SJSA1 (cell line): ENCODE measurements at places on chromosomes 11 and 22.

DNA sequence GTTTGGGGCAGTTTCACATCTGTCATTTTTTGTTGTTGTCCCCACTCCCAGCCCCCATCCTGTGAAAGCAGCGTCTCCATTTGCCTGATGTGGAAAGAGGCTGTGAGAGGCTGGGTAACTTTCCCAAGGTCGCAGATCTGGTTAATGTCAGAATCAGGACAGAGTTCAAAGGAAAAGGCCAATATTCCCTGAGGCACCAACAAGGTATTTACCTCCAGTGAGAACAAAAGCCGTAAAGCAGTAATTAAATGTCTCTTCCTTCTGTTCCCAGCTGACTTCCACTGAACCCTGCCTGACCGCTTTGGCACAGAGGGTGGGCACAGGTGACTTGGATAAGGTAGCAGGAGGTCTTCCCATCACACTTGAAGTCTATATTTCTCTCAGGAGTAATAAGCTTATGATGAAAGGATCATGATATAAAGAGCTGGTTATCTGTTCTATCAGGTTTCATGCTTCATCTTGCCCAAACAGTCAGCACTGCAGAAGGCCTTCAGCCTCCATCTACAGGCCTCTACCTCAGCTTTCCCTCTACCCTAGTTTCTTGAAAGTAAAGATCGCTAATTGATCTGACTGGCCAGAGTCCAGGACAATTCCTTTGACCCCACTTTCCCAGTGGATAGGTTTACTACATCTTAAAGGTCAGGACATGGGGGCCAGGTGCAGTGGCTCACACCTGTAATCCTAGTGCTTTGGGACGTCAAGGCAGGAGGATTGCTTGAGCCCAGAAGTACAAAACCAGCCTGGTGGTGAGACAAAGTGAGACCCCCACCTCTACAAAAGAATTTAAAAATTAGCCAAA is 9.4 kb downstream of the C11orf91 start:
- DNase-seq = no peak

- DNase-seq = no peak
Measured at GRCh38 chr11:106763501-106763900, 254.8 kb downstream of the GUCY1A2 start.

DNA sequence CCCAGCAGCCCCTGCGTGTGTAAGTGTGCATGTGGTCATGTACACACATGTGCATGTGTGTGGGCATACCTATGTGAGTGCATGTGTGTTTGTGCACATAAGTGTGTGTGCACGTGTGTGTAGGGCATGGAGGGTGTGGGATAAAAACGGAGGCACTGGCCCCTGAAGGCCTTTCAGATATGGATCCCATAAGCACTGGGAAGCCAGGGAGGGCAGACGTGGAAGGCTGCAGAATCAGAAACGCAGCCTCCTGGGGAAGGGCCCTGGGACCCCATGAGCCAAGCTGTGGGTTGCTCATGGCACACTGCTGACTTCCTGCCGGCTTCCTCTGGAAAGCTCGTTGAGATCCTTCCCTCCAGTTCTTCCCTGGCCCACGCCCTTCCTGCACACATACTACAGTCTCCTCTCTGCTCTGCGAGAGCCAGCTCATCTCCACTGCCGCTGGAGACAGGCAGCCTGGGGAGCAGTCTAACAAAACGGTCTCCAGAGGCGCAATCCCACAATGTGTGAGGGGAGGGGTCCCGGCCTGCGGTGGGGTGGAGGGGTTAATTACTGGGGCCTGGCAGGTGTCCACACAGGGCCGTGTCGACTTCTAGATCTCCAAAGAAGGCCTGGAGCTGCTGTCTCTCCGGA is 435.2 kb upstream of the B3GAT1 start:
- no peak for DNase-seq

- no peak for DNase-seq
Measured at GRCh38 chr22:31477329-31477728, 12.3 kb downstream of the EIF4ENIF1 start.
